ENCODE measurements at places on chromosomes 5 and 9. TPM values are rescaled to one million over a fixed set of nuclear protein-coding genes. Genes with fewer than 3 reads are reported as not detected.

GRCh38 chr9:93306579-93307091 lies 122.7 kb downstream of the WNK2 start:
- no peak for DNase-seq

- no peak for DNase-seq
These were observed 16.6 kb upstream of the KCNMB1 start for GRCh38 chr5:170405817-170406216.

GRCh38 chr5:126506079-126506478 lies 82.9 kb downstream of the GRAMD2B start:
- DNase-seq = no peak

GRCh38 chr5:29193972-29194371 lies 1999.5 kb upstream of the CDH6 start:
- DNase-seq = no peak

- no peak for DNase-seq
These were observed 314.7 kb upstream of the RGMB start for GRCh38 chr5:98458726-98459125.

ARSI gene
- 17.6 TPM for total RNA-seq

DNA sequence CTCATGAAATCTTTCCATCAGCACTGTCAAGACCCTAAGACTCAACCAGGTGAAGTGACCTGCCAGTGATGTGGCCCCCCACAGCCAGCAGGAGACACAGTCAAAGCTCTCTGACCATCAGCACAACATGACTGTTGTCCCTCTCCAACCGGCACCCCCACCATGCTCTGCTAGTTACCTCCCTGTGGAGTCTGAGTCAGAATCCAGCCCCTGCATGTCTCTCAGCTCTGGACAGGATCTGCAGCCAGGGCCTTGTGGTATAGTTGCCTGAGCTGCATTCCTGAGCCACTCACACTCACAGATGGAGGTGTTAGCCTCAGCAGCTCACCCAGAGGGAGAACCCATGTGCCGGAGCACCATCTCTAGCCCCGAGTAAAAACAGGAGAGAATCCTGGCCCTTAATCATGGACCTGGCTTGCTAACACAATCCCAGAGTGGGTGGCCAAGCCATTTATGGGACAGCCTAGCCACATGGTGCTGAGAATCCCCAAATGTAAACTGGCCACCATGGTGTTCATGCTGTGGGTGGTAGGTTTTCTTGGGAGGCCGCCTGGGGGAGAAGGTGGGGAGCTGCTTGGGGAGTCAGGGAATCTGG lies 237.8 kb downstream of the PAPPA start:
- no peak for DNase-seq

GRCh38 chr5:62373382-62373781 lies 30.3 kb downstream of the DIMT1 start:
- no peak for DNase-seq

PCDHGA3 gene
- total RNA-seq = not detected

DNA sequence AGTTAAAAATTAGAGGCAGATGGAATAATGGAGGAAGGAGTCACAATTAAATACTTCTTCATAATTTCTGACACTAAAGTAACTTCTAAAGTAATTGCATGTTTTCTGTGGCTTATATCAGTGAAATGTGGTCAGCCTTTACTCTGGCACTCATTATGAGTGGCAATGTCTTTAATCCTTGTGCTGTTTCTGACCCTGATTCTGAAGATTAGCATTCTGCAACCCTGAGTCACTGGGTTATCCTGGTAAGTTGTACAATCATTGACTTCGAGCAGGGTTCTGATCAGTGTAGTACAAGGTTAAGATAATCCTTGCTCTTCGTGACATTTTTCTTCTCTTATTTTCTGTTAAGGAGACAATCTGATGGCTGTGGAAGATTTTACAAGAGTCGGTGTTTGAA lies 379.4 kb upstream of the RORB start:
- no peak for DNase-seq

All from HepG2 (cell line).